Activated CD4-positive, alpha-beta T cell treated with anti-CD3 and anti-CD28 coated beads, Interleukin-2, amount 10 ng/mL, durations not matched to agents 7 days and 5 days (primary cell): ENCODE measurements at places on chromosomes 12 and 14. TPM values are rescaled to one million over a fixed set of nuclear protein-coding genes. Genes with fewer than 3 reads are reported as not detected.
A peak's percentile ranks its signal among the peaks of the same experiment; 100 is the strongest.

GRCh38 chr12:24034160-24034559, 84.7 kb upstream of the SOX5 start:
- no peak overlapping the region for H3K4me3 ChIP-seq
- no peaks in the 10 kb centered on the region for H3K36me3 ChIP-seq
- H3K27ac ChIP-seq = no peak overlapping the region
- no peak for DNase-seq
- H3K27me3 ChIP-seq = no peaks in the 10 kb centered on the region

- peaks cover 12% of the 10 kb centered on the region for H3K27me3 ChIP-seq
- no peak overlapping the region for H3K4me3 ChIP-seq
- H3K27ac ChIP-seq = no peak overlapping the region
- no peaks in the 10 kb centered on the region for H3K4me1 ChIP-seq
Observed at GRCh38 chr12:3420693-3421092, 70.3 kb upstream of the PRMT8 start.

- peaks cover 5% of the 10 kb centered on the region for H3K36me3 ChIP-seq
- H3K4me1 ChIP-seq = peaks cover 12% of the 10 kb centered on the region
- no peak for DNase-seq
- H3K27ac ChIP-seq = no peak overlapping the region
Observed at GRCh38 chr12:92444763-92445162, 258.0 kb upstream of the PLEKHG7 start.

- H3K27ac ChIP-seq = no peak overlapping the region
- peaks cover 31% of the 10 kb centered on the region for H3K36me3 ChIP-seq
- H3K4me3 ChIP-seq = no peak overlapping the region
- no peak for DNase-seq
Observed at GRCh38 chr12:107347261-107347660, 253.9 kb upstream of the CRY1 start.

DNA sequence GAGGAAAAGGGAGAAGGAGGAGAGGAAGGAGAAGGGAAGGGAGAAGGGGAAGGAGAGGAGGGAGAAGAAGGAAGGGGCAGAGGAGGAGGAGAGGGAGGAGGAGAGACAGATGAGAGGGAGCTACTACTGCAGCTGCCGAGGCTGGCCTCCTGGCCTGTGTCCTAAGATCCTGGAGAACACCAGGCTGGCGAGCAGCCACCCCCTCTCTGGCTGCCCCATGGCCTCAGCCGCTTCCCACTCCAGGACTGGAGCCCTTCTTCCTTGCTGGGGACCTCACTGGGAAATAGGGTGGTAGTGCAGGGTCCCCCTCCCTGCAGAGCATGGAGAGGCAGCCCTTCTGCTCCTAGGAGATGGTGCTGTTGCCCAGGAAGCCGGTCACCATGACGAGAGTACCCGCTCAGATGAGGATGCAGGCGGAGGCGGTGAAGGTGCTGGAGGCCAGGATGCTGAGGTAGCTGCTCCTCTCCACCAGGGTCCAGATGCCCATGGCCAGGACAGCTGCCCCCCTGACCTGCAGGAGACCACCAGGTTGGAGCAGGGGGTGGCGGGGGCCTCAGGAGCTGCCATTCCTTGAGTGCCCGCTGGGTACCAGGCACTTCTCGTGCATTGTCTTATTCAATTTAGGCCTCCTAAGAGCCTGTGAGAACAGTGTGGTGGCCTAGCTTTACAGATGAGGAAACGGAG, 167.9 kb upstream of the PRMT8 start:
- H3K4me3 ChIP-seq = no peak overlapping the region
- H3K4me1 ChIP-seq = no peaks in the 10 kb centered on the region
- DNase-seq = no peak
- no peak overlapping the region for H3K27ac ChIP-seq
- no peaks in the 10 kb centered on the region for H3K36me3 ChIP-seq
- H3K27me3 ChIP-seq = no peaks in the 10 kb centered on the region

GRCh38 chr12:48292040-48292439, 58.7 kb downstream of the ZNF641 start:
- peaks cover 13% of the 10 kb centered on the region for H3K4me1 ChIP-seq
- H3K4me3 ChIP-seq = no peak overlapping the region
- H3K36me3 ChIP-seq = no peaks in the 10 kb centered on the region
- peaks cover 17% of the 10 kb centered on the region for H3K27me3 ChIP-seq

GRCh38 chr12:108633534-108634248, at the start of gene SELPLG:
Gene SELPLG (minus strand): TSS chr12:108633894. CDS start chr12:108624307, 9,587 bp downstream.
- peak; percentile 94 for DNase-seq
- peak within 1 kb of the TSS; percentile 98 for H3K4me3 ChIP-seq
- H3K4me1 ChIP-seq = peaks cover 53% of the 10 kb centered on the region
- no peaks in the 10 kb centered on the region for H3K27me3 ChIP-seq

GRCh38 chr14:58772794-58773620, 135.2 kb downstream of the DACT1 start:
- H3K27ac ChIP-seq = no peak overlapping the region
- no peaks in the 10 kb centered on the region for H3K36me3 ChIP-seq
- no peak for DNase-seq
- no peaks in the 10 kb centered on the region for H3K27me3 ChIP-seq
- no peak overlapping the region for H3K4me3 ChIP-seq

DNA sequence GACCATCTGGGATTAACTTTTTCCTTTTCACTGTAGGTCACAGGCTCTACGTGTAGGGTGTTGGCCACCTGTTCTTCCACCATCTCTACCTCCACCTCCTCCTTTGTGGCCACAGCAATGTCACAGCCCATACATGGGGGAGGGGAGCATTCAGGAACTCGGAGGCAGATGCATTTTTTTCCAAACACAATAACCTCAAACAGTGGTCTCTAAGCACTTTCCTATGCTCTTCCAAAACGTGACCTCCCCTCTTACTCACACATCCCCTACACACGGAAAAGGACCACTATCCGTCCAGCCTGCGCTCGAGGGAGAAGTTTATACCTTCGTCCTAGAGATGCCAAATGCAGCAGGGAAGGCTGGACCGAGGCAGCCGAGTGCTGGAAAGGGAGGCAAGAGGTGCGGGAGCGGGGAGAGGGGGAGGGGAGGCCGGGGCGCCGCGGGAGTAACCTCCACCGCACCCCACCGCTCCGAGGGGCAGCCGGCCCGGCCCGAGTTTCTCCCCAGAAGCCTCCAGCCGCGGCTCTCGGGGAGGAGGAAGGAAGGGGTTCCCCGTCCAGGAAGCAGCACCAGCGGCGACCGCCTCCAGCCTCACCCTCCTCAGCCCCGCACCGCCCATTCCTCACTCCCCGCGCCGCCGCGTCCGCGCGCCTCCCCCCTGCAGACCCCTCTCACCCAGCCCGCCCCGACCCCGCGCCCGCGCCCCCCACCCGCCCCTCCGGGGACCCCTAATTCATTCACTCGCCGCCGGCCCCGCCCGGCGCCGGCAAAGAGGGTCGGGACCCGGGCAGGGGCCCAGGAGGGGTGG, 594 bp downstream of the KRAS start:
- peak; percentile 59 for DNase-seq
- peak overlapping the region; percentile 92 for H3K27ac ChIP-seq
- peak overlapping the region; percentile 86 for H3K4me3 ChIP-seq
- H3K36me3 ChIP-seq = peaks cover 27% of the 10 kb centered on the region
- H3K4me1 ChIP-seq = peaks cover 44% of the 10 kb centered on the region

Gene ITGA7
- 3.1 TPM for total RNA-seq

Gene TAS2R7
- total RNA-seq = not detected
